T-helper 9 cell (primary cell): ENCODE measurements at places on chromosomes 2 and 18.

DNA sequence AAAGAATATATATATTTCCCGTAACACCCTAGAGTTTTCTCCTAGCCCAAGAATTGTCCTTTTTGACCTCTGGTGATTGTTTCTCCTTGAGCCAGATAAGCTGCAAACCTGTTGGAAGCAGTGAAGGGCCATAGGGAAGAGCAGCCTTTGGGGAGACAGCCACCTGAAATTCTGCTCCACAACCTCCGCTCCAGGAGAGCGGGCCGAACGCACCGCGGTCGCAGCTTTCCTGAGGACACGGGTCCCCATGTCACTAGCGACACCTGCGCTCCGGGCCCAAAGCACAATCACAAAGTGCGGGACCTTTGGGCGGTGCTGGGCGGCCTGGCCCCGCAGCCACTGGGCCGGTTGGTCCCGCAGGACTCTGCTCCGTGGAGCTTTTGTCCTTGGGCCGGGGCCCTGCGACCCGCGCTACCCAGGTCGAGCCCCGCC lies 557 bp upstream of the DSG2 start:
- no peak for DNase-seq

DNA sequence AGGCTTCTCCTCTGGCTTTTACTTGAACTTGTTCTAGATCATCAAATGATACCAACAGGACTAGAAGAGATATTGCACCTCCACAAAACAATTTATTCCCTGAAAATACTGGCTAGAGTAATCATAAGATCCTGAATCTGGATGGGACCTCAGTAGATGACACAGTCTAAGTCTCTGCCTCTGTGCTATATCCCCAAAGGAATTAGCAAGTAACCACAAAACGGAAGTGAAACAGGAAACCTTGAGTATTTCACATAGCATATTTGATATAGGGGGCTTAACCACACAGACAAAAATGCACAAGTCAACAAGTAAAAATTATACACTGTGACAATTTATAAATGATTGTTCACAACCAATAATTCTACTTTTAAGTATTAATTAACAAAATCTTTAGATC lies 456.9 kb upstream of the TNP1 start:
- DNase-seq, result no peak

GRCh38 chr2:31110998-31111397 lies 27.2 kb downstream of the GALNT14 start:
- DNase-seq, result no peak

DNA sequence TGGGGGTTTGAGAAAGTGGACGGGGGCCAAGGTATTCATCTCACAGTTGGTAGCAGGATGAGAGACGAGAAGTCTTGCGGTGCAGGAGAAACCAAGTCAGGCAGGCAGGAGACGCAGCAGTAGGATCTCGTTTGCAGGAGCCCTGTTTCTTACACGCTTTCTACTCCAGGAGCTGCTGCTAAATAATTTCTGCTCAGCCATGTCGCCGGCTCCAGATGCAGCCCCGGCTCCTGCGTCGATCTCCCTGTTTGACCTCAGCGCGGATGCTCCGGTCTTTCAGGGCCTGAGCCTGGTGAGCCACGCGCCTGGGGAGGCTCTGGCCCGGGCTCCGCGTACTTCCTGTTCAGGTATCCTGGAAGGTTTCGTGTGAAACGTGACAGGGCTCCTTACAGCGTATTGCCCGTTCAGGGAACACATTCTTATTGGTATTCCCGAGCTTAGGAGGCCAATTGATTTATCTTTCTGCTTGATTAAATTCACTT lies 494 bp downstream of the ANKZF1 start:
- peak; percentile 24 for DNase-seq

DNA sequence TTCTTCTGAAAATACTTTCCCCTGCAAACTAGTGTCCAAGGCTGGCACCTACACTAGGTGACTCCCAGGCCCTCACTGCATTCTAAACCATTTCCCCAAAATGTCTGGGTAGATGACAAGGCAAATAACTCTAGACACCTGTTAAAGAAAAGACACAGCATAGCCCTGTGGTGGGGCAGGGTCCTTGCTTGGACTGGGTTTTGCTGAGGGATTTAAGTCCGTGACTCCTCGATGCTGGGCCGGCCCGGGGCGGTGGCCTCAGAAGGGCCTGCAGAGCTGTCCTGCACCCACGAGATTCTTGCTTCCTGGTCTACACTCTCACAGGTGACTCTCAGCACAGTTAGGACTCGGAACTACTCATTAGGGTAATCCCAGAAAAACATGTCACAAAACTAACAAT lies 55.2 kb downstream of the MBP start:
- DNase-seq, result no peak

DNA sequence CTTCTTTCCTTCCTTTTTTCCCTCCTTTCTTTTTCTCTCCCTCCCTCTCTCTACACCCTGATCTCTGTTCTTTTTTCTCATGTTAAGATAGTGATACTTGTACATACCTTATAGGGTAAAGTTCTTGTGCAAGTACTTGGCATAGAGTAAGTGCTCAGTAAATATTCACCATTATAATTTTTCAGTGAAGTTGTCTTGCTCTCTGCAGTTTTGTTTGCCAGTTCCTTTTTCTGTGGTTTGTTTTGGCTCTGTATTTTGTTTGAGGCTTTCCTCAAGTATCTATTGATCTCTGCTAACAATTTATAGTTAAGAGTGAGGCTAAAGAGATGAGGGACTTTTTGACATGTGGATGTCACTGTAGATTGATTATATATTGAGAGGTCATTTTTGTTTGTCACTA lies 48.0 kb downstream of the MTX2 start:
- no peak for DNase-seq

- DNase-seq, result no peak
Observed at GRCh38 chr18:79010802-79011201, 31.2 kb downstream of the SALL3 start.

- DNase-seq, result no peak
Observed at GRCh38 chr2:160338901-160339685, 139.0 kb upstream of the ITGB6 start.

GRCh38 chr2:71923887-71924533 lies 223.7 kb downstream of the CYP26B1 start:
- peak; percentile 25 for DNase-seq

- DNase-seq, result no peak
Observed at GRCh38 chr2:101018934-101019333, 16.8 kb downstream of the RPL31 start.

DNA sequence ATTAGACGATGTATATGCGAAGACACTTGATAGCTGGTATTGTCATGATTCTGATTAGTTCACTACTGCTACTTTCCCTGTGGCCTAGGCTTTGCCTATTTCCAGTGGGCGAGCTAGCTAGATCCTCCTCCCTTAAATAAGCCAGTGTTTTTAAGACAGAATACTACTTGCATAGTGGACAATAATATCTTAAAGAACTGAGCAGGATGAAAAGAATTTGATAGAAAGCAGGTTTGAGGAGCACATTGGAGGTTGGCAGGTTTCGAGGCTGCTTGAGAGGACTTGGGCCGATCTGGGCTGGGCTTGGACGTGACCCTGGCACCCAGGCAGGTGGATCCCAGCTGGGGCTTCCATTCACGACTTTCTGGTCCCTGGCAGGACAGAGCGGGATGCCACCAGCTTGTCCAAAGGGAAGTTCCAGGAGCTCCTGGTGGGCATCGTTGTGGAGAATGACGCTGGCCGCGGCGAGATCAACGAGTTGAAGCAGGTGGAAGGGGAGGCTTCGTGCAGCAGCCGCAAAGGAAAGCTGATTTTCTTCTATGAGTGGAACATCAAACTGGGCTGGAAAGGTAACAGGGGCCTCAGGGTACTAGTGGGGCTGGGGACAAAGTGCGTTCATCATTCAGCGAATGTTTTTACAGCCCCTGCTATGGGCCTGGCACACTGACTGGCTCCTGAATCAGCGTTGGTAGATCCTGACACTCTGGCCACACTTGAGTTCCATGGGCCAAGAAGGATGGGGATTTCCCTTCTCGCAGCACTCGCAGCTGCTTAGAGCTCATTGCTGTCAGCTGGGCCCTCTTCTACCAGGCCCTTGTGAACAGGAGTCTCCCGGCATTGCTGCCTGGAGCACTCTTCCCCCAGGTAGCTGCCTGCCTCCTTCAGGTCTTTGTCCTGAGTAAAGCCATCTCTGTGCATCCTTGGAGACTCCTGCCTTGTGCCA lies 16.9 kb downstream of the C2orf74 start:
- DNase-seq, result no peak

- DNase-seq, result no peak
Observed at GRCh38 chr2:239260546-239261327, 140.1 kb downstream of the HDAC4 start.

- DNase-seq, result no peak
Observed at GRCh38 chr2:128421861-128422311, 103.2 kb upstream of the HS6ST1 start.

GRCh38 chr2:111946294-111947114 lies 48.1 kb downstream of the MERTK start:
- no peak for DNase-seq

GRCh38 chr18:25561918-25562317 lies 210.0 kb upstream of the ZNF521 start:
- no peak for DNase-seq

- no peak for DNase-seq
Observed at GRCh38 chr2:12207491-12207890, 461.1 kb downstream of the LPIN1 start.

- DNase-seq, result no peak
Observed at GRCh38 chr2:106991866-106992265, 105.9 kb upstream of the ST6GAL2 start.

GRCh38 chr2:210003359-210003758 lies 921 bp downstream of the RPE start:
- no peak for DNase-seq

DNA sequence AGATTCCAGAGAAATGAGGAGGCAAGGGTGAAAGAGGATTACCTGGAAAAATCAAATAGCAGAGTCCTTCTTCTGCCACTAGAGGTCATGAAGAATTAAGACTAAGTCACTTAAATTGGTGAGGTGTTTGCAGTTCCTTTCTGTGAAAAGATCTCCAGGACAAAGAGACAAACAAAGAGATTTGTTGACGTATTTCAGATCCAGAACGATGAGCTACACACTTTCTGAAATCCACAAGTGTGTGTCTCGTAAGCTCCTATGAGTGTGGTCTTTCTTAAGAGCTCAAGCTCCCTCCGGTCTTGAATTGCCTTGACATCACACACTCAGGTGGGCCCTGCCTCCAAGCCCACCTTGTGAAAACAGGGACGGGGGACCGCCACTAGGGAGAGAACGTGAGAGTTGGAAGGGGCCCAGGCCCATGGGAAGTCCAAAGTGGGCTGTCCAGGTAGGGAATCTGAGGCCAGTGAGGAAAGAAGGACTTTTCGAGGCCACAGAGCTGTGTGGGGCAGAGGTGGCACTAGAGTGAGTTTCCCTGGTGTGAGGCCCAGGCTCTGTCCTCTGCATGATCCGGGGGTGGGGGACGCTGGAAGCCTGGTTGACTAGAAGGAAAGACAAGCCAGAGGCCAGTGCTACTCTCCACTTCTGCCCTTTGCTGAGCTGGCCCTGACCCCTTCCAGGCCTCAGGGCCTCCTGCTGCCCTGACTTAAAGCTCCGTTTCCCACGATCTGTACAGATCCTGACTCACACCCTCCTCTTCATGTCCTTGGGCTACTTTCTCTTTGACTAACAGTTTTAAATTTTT lies 168.1 kb upstream of the NCK2 start:
- no peak for DNase-seq

- no peak for DNase-seq
Observed at GRCh38 chr2:72794572-72794971, 31.3 kb downstream of the EXOC6B start.

DNA sequence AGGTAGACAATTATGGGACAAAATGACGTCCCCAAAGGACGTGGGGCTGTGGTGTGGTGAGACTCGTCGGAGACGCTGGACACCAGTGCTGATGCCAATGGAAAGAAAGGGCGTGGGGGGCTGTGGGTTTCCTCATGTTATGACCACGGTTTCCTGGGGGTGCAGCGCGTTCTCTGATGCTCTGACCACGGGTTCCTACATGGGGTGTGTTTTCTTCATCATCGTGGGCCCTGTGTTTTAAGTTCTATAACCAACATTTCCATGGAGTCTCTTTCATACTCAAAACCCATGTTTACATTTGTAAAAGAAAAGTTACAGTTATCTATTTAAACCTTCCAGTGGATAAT lies 141.6 kb downstream of the RTP5 start:
- DNase-seq, result no peak

DNA sequence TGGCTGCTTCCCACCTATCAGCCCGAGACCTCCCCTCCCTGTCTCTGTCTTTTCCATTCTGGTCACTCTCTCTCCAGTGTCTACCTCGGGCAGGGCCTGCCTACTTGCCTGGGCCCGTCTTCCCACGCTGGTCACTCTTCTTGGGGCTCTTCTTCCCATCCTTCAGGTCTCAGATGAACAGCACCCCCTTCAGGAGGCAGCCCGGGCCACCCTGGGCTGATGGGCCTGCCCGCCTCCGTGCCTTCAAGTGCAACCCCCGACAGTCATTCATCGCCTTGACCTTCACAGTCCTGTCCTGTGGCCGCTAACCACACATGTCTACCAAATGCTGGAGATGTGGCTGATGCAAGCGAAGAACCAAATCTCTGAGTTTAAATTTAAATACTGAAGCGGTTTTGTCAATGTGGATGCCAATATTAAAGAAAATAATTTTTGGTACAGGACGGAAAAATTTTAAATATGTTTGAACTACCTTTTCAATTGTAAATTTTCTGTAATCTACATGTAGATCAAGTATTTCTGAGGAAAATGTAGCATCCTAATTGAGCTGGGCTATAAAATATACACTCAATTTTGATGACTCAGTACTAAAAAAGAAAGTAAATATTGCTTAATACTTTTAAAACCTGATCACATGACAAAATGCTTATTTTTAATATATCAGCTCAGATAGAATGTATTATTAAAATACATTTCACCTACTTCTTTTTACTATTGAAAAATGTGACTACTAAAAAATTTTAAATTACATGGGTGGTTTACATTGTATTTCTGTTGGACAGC lies 96.4 kb downstream of the LAMA1 start:
- DNase-seq, result no peak

DNA sequence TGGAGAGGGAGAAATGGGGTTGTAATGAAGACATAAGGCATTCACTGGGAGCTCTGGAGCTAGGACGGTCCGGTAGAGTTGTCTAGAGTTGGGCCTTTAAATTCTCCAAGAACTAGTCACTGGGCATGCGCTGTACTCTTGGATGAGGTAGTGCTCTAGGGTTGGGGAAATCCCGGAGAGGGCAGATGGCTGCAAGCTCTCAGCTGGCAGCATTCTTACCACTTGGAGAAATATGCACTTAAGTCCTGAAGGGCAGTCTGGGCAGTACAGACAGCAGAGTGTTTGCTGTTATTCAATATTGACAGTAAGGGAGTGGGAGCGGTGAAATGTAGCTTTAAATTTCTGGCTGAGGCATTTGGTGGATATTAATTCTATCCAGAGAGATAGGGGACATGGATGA lies 214.6 kb downstream of the RDH14 start:
- DNase-seq, result no peak

- DNase-seq, result no peak
Observed at GRCh38 chr2:226334981-226335720, 464.5 kb downstream of the IRS1 start.

GRCh38 chr18:68707646-68708045 lies 7.3 kb downstream of the TMX3 start:
- DNase-seq, result no peak

DNA sequence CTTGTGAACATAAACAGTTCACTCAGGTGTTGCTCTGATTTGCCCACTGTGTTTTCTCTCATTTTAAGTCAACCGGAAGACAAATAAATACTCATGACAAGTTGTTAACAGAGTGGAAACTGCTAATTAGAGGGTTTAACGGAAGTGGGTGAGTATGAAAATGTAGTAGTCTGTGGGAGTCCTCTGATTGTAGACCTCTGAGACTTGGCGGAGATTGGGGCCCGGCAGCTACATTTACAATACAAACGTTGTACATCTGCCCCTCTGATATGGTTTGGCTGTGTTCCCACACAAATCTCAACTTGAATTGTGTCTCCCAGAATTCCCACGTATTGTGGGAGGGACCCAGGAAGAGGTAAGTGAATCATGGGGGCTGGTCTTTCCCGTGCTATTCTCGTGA lies 107.3 kb upstream of the FAM98A start:
- no peak for DNase-seq
